Stimulated activated naive CD8-positive, alpha-beta T cell treated with anti-CD3 and anti-CD28 coated beads, Interleukin-15, Interleukin-2, amounts not matched to agents 100 U/mL and 50 U/mL, for 24 hours (primary cell): ENCODE measurements at places on chromosomes 3 and 15.

- no peak for DNase-seq
These were observed 55.6 kb downstream of the POLQ start for GRCh38 chr3:121490161-121490560.

DNA sequence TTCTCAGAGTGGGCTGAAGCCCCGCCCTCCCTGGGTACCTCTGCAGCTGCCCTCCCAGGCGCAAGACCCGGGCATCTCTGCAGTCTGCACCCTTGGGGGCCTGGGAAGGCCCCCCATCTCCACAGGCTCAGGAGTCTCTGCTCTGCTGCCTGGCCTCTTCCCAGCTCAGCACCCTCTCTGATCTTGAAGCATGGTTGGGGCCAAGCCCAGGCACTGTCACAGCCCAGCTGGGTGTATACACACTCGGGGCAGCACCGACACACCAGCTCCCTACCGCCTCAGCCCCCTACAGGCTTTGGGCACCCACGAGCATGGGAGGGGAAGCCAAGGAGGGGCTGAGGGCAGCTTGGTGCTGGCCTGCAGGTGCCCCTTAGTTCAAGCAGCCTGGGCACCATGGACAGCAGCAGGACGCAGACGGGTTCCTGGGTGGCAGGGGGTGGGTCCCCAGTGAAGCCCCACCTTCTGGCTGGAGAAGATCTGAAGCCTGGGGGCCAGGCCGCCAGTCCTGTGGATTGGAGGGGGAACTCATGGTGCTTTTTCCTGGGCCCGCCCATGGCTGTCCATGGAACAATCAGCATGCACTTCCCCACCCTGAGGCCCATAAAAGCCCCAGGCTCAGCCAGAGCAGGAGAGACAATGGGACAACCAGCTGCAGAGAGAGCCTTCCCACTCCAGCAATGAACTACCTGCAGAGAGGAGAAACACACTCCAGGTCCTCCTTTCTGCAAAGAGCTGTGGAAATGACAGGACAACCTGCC is 170.6 kb downstream of the TJP1 start:
- DNase-seq, result no peak

DNA sequence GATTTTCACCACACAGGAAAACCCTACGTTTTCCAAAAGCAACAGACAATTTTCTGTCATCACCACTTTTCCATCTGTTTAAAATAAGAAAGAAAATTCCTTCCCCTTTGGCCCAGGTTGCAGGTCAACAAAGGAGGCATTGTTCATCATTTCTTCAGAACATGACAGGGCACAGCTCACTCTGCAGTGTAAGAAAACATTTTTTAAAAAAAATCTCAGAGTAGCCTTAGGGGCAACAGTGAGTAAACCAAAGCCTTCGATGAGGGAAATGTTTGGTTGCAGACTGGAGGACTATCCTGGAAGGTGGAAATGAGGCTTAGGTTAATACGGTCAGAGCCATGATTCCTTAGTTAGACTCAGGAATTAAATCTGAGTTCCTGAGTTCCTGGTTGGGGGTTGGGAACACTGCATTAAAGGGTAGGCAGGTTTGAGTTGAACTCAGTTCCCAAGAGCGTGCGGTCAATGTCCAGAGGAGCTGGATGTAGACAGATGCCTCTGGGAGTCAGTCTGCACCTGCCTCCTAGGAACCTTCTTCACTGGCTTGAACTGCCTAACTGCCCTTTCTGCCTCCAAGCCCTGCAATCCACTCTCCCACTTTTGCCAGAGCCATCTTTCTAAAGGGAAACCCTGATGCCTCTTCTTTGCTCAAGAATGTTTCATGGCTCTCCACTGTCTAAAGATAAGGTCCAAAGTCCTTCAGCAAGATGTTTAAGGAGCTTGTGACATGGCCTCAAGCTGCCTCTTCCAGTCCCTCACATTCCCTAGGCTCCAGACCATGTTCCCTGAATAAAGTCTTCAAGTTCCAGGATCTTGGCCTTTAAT is 3.3 kb upstream of the HES1 start:
- no peak for DNase-seq

DNA sequence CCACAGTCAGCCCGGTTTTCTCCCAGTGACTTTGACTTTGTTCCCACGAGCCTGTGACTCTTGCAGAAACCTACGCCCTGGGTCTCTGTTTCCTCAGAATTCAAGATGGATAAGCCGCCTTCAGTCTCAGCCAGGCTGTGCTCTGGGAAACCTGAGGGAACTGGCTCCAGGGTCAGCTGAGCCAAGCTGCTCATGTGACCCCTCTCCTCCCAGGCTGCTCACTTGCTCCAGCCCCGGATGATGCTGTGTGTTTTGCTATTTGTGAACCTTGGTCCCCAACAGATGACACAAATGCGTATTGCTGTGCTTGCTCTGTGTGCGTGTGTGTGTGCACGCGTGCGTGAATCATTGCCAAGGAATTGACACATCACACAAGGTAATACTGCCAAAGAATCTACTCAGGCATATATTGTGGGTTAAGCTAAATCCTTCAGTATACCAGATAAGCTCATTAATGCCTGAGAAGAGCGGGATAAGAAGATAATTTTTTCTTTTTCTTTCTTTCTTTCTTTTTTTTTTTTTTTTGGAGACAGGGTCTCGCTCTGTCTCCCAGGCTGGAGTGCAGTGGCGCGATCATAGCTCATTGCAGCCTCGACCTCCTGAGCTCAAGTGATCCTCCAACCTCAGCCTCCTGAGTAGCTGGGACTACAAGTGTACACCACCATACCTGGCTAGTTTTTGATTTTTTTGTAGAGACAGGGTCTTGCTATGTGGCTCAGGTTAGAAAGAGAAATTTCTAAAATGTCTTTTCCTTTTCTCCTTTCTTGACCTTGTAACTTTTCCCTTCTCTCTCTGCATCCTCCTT is 29.2 kb upstream of the UMPS start:
- no peak for DNase-seq

DNA sequence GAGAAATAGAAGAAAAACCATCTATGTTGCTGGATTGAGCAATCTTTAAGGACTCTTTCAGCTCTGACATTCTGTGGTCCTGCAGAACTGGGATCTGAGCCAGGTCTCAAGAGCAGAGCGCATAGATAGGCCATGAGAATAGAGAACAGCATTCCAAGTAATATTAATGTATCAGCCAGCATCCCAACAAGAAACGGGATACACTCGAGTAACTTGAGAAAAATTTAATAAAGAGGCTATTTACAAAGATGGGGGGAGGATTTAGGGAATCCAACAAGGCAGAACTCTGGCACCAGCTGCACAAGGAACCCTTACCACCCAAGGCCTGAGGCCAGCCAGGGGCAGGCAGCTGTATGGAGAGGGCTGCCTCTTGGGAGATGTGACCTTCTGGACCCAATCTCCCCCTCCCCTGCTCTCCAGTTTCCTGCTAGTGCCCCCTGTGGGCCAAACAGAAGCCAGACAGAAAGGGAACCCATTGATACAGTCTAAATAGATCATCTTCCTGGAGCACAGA is 8.2 kb downstream of the TMOD2 start:
- no peak for DNase-seq

- DNase-seq, result no peak
These were observed 36.9 kb upstream of the CMSS1 start for GRCh38 chr3:99780749-99781148.

- no peak for DNase-seq
These were observed 162.3 kb downstream of the TBL1XR1 start for GRCh38 chr3:177034832-177035475.

- DNase-seq, result no peak
These were observed 15.4 kb downstream of the CCDC54 start for GRCh38 chr3:107392549-107393165.

- no peak for DNase-seq
These were observed 22.3 kb downstream of the EHD4 start for GRCh38 chr15:41950127-41950483.

- DNase-seq, result peak; percentile 29
These were observed at the start of gene RAB6B for GRCh38 chr3:133895208-133896001. Gene RAB6B (minus strand): TSS chr3:133895882. CDS start chr3:133895466, 416 bp downstream.

DNA sequence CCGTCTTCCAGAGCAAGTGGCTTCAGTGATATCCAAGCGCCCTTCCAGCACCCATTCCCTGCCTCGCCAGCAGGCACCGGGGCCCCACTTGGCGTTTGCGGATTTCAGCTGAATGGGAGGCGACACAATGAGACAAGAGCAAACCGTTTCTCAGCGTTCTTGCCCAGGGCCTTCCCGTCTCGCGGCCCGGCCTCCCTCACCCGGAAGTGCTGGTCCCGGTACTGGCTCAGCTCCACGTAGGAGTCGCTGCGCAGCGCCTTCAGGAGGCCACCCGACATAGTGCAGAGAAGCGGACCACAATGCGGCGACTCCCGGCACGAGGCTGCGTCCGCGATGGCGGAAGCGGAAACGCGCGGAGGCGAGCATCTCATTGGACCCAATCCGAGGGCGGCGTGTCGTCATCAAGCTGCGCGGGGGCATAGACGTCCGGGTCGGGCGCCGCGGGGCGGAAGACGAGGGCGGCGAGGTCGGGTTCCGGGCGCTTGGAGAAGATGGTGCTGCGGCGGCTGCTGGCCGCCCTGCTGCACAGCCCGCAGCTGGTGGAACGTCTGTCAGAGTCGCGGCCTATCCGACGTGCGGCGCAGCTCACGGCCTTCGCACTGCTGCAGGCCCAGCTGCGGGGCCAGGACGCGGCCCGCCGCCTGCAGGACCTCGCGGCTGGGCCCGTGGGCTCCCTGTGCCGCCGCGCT is at the start of gene NCBP2:
Gene NCBP2, minus strand, starts transcription at position 303 of the 689 bp plus-strand sequence. Its CDS starts 25 bp downstream, at position 278.
- peak; percentile 100 for DNase-seq

GRCh38 chr3:192422321-192422996 is 304.9 kb downstream of the FGF12 start:
- DNase-seq, result no peak

DNA sequence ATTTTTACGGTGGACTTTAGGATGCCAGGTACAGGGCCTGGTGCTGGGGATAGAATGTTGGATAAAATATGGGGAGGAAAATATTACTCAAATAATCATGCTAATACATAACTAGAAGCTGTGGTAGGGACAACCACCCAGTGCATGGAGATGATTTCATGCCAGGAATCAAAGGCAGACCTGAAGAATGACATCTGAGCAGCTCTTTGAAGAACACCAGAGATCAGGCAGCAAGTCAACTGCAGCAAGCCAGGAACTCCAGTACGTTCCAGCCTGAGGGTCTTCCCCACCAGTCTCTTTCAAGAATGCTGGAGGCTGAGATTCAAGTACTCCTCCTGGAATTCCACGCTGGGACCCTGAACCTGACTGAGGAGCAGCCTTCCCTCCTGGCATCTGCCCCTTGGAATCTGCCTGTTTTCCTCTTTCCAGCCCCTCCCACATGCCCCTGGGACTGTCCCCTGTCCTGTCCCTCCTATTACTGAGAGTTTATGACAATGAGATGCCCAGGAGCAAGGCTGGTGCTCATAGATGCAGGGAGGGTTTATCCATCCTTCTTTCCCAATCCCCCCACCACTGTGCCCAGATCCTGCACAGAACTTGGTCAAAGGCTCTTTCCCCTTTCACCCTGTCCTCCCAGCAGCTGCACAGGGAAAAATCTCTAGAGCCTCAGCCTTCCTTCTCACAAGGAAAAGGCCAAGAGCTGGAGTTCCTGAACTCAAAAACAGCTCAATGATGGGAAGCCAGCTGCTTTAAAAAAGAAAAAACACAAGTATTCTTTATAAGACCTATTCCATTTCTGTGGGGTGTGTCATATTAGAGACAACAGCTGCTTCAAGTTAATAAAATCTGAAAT is 68.0 kb downstream of the PDZRN3 start:
- DNase-seq, result no peak

- no peak for DNase-seq
These were observed 160.7 kb upstream of the TNIK start for GRCh38 chr3:171620825-171621434.

DNA sequence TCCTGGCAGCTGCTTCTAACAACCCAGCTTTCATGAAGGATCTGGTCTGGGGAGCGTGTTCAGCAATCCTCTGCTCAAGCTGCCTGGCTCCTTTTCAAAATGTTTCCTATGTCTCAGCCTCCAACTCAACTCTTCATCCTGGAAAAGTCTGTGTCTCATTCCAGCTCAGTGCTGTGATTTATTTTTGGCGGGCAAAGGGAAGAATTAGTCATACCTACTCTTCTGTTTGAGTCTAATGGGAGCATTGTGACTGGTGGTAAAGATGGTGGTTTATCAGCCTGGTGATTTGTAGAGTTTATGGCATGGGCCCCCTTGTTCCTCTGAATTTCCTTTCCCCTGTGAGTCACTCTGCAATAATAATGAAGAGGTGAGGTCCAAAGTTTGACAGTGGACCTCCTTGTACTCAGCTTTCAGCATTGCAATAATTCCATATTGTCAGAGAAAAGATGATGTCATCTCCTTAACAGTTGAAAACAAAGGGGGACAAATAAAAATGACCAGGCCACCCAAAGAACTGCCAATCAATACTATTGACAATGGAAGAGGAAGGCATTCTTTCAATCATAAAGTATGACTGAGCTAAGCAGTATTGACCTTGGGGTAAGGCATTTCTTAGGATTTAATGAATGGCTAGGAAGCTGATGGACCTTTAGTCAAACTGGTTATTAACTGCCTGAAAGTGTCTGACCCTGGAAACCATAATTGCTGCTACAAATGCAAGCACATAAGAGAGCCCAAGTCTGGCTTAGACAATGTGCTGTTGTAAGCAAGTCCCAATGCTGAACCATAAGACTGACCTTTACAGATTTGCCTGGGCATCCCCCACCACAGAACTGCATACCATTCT is 204.7 kb upstream of the MCTP2 start:
- DNase-seq, result no peak

- DNase-seq, result no peak
These were observed 24.6 kb downstream of the GTF2E1 start for GRCh38 chr3:120767106-120767505.

- DNase-seq, result no peak
These were observed 4.9 kb upstream of the RPN1 start for GRCh38 chr3:128655531-128655930.

DNA sequence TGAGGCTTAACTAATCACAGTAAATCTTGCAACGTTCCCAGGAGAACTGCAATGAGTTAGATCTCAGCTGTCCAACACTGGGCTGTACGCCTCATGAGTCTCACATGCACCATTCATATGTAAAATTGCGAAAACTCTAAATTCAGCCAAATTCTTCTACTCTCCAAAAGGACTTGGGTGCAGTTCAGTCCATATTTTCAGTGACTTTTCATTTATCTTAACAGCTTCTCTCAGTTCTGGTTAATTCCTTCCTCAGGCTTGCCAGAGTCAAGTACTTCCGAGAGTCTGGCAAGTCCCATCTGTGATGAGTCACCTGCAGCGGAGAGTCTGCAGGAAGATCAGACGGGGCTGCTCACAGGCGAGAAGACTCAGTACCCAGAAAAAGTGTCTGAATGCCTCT is 11.5 kb downstream of the CCDC80 start:
- DNase-seq, result peak; percentile 13

DNA sequence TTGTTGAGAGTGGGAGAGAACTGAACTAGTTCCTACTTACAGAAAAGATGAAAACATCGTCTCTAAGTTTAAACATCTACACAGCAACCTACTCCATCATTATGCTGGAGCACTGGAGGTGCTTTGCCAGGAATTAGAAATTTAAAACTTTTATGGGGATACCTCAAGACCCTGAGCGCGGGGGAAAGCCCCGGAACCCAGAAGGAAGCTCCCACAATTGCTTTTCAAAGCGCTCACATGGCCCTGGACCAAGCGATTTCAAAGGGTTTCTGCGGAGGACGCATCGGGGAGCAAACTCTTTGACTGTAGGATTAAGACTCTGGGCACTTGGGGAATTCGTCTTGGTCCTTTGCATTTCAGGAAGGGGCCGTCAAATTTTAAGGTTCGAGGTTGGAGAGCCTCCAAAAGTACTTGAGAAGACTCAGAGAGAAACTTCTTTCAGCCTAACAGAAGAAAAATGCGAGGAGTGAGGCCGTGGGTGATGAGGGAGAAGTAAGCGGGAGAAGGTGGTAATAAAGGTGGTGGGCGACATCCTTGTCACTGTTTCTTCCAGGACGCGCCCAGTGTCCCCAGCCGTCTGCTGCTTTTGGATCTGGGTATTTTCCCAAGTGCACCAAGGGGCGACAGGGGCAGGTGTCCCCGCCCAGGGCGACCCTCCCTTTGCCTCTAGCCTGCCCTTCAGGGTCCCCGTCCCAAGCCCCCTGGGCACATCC is 591 bp downstream of the PROK2 start:
- no peak for DNase-seq
